ENCODE measurements at places on chromosomes 12 and 14. TPM values are rescaled to one million over a fixed set of nuclear protein-coding genes. Genes with fewer than 3 reads are reported as not detected.

Gene PLBD1
- 6.0 TPM for polyA plus RNA-seq

Gene RAD51AP1
- polyA plus RNA-seq = 26.5 TPM

Gene PRIMA1
- 0.17 TPM for polyA plus RNA-seq

Gene FGF6
- polyA plus RNA-seq = not detected

Gene ASIC1
- 6.7 TPM for polyA plus RNA-seq

Gene HOXC6
- 6.0 TPM for polyA plus RNA-seq

Gene SMIM41
- not detected for polyA plus RNA-seq

Gene STON2
- 0.59 TPM for polyA plus RNA-seq

Gene KLRC2
- polyA plus RNA-seq = 0.42 TPM

Gene TDRD9
- not detected for polyA plus RNA-seq

Gene MDGA2
- 0.08 TPM for polyA plus RNA-seq

Gene CLEC9A
- not detected for polyA plus RNA-seq

Gene PLEKHD1
- 0.05 TPM for polyA plus RNA-seq

Gene KCNC2
- not detected for polyA plus RNA-seq

Gene SSTR1
- polyA plus RNA-seq = not detected

Gene ATXN3
- polyA plus RNA-seq = 25.2 TPM

Gene SERPINA12
- not detected for polyA plus RNA-seq

Gene SERPINA6
- polyA plus RNA-seq = 0.43 TPM

Gene CACNA2D4
- not detected for polyA plus RNA-seq

Gene MYH6
- polyA plus RNA-seq = not detected

Gene GYS2
- 0.04 TPM for polyA plus RNA-seq

Gene DCD
- not detected for polyA plus RNA-seq

Gene SIX6
- polyA plus RNA-seq = not detected

Gene SDR9C7
- not detected for polyA plus RNA-seq

Gene P2RX2
- not detected for polyA plus RNA-seq

Gene PRKD1
- polyA plus RNA-seq = 2.9 TPM

Gene ANKS1B
- polyA plus RNA-seq = 0.80 TPM

Gene TMTC1
- polyA plus RNA-seq = 0.04 TPM

Gene RFX4
- not detected for polyA plus RNA-seq

Gene SPPL3
- polyA plus RNA-seq = 25.1 TPM

Gene OR4E2
- not detected for polyA plus RNA-seq

Gene BCL11B
- polyA plus RNA-seq = 0.42 TPM

Gene NRIP2
- polyA plus RNA-seq = not detected

Gene TPPP2
- polyA plus RNA-seq = not detected

Gene SERPINA9
- polyA plus RNA-seq = not detected

Gene PTPRR
- 0.15 TPM for polyA plus RNA-seq

Gene RNF212B
- not detected for polyA plus RNA-seq

Gene GDF11
- polyA plus RNA-seq = 3.6 TPM

Gene ATG101
- 82.6 TPM for polyA plus RNA-seq

Gene FOXN3
- polyA plus RNA-seq = 6.0 TPM

Gene AKAP3
- 0.14 TPM for polyA plus RNA-seq

Gene ST8SIA1
- polyA plus RNA-seq = 0.21 TPM

Gene TMCC3
- polyA plus RNA-seq = 0.50 TPM

Gene HOXC5
- polyA plus RNA-seq = 0.64 TPM

Gene SPIC
- polyA plus RNA-seq = not detected

Gene PPP4R4
- polyA plus RNA-seq = 0.08 TPM

Gene PTPRO
- polyA plus RNA-seq = not detected

Gene SIX1
- 7.2 TPM for polyA plus RNA-seq

Gene ESYT1
- 51.6 TPM for polyA plus RNA-seq

Gene WNT1
- polyA plus RNA-seq = not detected

Gene TMEM30B
- 0.16 TPM for polyA plus RNA-seq

Gene SERPINA3
- 3.1 TPM for polyA plus RNA-seq

Gene TEX52
- not detected for polyA plus RNA-seq

Gene ASB2
- polyA plus RNA-seq = 0.16 TPM

Gene TOMM20L
- not detected for polyA plus RNA-seq

Gene CCDC198
- 7.1 TPM for polyA plus RNA-seq

Gene RNASE7
- polyA plus RNA-seq = not detected

Gene NDUFA12
- polyA plus RNA-seq = 203 TPM
